NCI-H524 treated with DMSO at 0.1 percent for 48 hours (cell line): ENCODE measurements at places on chromosomes 3 and 15.

- no peak for DNase-seq
These were observed 78.5 kb upstream of the CHD2 start for GRCh38 chr15:92821491-92822116.

- DNase-seq = no peak
These were observed 119.0 kb downstream of the BBX start for GRCh38 chr3:107641572-107642307.

GRCh38 chr15:79296583-79296982 lies 14.1 kb downstream of the ANKRD34C start:
- no peak for DNase-seq

GRCh38 chr15:48120745-48121144 lies at the start of gene SLC24A5:
TSS of gene SLC24A5 (plus strand) at chr15:48120990. CDS start at chr15:48121045, 55 bp downstream.
- DNase-seq = no peak

- no peak for DNase-seq
These were observed 71.1 kb upstream of the GATM start for GRCh38 chr15:45449395-45449794.

- no peak for DNase-seq
These were observed 44.9 kb upstream of the CAPN7 start for GRCh38 chr3:15161133-15161532.

DNA sequence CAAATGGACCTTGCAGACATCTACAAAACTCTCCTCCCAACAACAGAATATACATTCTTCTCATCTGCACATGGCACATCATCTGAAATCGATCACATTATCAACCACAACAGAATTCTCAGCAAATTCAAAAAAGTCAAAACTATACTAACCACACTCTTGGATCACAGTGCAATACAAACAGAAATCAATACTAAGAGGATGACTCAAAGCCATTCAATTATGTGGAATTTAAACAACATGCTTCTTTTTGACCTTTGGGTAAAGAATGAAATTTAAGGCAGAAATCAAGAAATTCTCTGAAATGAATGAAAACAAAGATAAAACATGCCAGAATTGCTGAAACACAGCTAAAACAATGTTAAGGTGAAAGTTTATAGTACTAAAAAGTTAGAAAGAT lies 358.1 kb downstream of the NSUN3 start:
- no peak for DNase-seq

- no peak for DNase-seq
These were observed 607.7 kb downstream of the PYDC2 start for GRCh38 chr3:192068464-192069254.

DNA sequence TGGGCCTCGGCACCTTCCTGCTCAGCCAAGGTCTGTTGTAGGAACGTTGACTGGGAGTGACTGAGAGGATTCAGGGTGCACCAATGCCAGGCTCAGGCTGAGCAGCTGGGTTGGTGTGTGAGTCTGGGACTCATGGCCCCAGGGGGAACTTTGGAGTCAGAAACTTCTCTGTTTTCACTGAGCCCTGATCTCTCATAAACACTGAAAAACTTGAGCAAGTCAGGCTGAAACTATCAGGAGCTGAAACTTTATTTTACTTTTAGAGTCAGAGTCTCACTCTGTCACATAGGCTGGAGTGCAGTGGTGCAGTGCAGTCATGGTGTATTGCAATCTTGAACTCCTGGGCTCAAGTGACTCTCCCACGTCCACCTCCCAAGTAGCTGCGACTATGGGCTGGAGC lies 3.0 kb downstream of the TRAK1 start:
- DNase-seq = no peak

GRCh38 chr15:29863438-29863837 lies 41.2 kb upstream of the TJP1 start:
- no peak for DNase-seq

- DNase-seq = peak; percentile 81
These were observed 12.0 kb downstream of the MRPL46 start for GRCh38 chr15:88454867-88455810.

- no peak for DNase-seq
These were observed 9.9 kb downstream of the KY start for GRCh38 chr3:134640872-134641470.

GRCh38 chr3:188169830-188170455 lies 16.0 kb downstream of the LPP start:
- no peak for DNase-seq

GRCh38 chr3:152264378-152264777 lies 4.4 kb upstream of the MBNL1 start:
- DNase-seq = no peak

GRCh38 chr15:89501646-89502045 lies 5.3 kb upstream of the RHCG start:
- DNase-seq = no peak

GRCh38 chr3:40725031-40725430 lies 200.3 kb downstream of the ZNF621 start:
- DNase-seq = peak; percentile 39

DNA sequence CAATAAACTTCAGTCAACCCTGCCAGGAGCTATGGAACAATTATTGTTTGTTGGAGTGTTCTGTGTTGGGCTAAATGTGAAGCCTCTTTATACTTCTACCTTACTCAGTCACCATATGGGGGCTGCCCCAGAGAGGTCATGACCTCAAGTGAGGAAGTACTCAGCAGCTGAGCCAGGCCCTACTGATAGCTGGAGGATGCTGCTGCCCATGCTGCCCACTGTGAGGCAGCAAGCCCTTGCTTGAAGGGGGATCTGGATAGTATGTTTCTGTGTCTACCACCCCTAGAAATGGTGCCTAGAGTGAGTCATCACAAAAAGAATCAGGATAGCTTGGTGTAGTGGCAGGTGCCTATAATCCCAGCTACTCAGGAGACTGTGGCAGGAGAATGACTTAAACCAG lies 4.5 kb upstream of the RPL24 start:
- DNase-seq = no peak

DNA sequence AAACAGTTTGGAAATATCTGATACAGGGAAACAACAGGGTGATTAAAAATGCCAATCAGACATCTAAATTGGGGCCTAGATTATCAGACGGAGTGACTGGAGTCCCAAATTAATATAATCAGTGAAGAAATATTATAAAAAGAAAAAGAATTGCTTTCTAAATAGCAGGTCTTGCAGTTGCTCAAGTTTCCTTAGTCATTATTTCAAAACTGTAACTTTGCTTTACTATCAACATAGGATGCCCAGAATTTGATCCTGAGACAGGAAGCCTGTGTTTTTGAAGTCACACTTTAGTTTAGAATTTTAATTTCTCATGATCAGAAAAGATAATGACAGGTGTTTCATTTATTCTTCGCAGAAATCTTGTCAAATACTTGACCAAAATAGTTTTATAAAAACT lies 105.9 kb downstream of the IL1RAP start:
- no peak for DNase-seq

- DNase-seq = no peak
These were observed 321.8 kb downstream of the FEZF2 start for GRCh38 chr3:62051506-62051905.

GRCh38 chr3:67375976-67376375 lies 278.4 kb downstream of the SUCLG2 start:
- no peak for DNase-seq

- no peak for DNase-seq
These were observed 61.8 kb downstream of the OXNAD1 start for GRCh38 chr3:16326724-16327349.

DNA sequence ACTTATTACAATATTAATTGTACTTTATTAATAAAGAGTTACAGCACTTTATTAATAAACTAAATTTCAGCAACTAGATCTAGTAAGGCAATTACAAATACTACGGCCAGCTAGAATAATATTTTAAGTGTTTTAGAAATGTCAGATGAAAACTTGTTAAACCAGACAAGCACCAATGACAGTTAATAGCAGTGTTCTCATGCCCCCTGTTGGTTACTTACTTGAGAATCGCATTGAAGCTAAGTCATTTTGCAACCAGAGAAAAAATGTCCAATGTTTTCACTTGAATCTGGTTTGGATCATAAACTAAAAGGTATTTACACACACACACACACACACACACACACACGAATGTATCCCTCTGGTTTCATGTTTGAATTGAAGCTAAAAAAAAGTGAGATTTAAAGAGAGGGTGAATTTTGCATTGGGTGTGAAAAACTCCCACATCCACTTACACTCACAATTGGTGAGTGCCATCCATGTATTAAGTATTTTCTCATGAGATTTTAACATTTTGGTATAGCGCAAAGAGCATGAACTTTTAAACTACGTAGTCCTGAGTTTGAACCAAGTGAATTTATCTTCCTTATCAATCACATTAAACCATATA lies 347.7 kb downstream of the ZBBX start:
- DNase-seq = peak; percentile 34

DNA sequence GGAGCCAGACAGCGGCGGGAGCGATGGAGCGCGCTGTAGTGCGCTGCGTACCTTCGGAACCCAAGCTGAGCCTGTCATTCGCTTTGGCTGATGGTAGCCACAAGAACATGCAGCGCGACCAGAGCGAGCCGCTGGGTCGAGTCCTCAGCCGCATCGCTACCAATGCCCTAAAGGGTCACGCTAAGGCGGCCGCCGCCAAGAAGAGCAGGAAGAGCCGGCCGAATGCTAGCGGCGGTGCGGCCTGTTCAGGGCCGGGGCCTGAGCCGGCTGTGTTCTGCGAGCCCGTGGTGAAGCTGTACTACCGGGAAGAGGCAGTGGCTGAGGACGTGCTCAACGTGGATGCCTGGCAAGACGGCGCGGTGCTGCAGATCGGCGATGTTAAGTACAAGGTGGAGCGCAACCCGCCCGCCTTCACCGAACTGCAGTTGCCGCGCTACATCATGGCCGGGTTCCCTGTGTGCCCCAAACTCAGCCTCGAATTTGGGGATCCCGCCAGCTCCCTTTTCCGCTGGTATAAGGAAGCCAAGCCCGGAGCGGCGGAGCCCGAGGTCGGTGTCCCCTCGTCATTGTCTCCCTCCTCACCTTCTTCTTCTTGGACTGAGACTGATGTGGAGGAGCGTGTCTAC lies 498 bp downstream of the PDE12 start:
- DNase-seq = no peak

- DNase-seq = no peak
These were observed 87.3 kb downstream of the ST6GAL1 start for GRCh38 chr3:187017511-187018230.

- DNase-seq = no peak
These were observed 260.3 kb downstream of the XXYLT1 start for GRCh38 chr3:195010551-195011100.

DNA sequence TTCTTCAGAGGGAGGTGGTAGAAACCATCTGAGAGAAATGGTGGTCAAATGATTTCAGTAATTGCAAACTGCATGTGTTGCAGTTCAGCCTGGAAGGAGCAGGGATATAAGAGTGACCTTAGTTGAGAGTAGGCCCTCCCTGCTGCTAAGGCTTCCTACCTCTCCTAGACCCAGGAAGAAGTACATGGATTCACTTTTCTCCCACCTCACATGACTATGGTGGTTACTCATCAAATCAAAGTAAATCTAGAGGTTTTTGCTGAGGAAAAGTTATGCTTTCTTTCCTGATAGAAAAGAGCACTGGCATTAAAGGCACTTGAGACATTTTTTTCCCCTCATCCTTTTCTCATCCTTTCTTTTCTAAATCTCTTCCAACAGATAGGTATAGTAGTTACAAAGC lies 43.2 kb upstream of the LEKR1 start:
- DNase-seq = no peak

DNA sequence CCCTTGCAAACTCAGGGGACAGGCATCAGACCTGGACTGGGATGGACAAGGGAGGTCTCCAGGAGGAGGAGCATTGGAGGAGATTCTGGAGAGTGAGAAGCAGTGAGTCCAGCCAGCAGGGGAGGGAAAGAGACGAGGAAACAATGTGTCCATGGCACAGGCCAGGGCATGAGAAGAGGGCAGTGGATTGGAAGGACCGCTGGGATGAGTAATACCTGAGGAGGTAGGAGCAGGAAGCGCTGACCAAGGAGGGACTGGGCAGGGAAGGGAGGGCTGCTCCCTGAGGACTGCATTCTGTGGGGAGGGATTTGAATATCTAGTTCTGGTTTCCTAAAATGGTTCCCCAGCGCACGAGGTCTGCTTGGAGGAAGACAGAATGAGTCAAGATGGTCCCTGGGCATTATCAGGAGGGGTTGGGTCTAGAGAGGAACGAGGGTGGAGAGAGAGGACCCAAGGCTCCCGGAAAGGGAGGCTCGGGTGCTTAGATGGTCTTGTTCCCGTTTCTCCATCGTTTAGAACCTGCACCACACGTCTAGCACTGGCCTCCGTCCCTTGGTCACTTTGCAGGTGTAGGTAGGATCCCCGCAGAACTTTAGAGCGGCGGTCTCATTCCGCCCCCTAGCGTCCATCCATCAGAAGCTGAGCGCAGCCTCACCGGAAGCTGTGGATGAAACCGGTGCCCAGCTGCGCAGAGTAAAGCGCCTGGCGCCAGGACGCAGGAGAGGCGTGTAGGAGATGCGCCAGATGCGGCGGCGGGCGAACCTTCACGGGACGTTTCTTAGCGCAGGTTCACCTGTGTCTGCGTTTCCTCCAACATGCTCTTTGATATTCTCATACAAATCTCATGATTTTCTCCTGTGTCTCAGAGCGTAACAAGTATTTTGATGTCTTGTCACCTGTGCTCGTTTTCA lies 190.7 kb upstream of the NDN start:
- peak; percentile 17 for DNase-seq

DNA sequence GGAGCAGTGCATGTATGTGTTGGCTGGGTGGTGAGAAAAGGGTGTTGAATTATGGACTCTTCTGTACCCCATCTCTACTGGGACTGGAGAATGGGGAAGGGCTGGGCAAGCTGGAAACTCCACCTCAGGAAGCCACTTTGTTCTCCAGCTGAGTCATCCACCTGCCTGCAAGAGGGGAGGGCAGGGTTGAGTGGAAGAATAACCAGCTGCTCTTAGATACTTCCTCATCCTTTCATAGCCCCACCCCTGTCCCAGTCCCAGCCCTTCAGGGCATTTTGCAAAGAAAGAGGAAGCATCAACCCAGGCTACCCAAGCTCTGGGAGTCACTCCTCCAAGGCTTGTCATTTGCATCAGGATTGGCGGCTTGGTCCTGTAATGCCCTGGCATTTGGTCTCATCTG lies 33.1 kb downstream of the RAB11A start:
- no peak for DNase-seq

DNA sequence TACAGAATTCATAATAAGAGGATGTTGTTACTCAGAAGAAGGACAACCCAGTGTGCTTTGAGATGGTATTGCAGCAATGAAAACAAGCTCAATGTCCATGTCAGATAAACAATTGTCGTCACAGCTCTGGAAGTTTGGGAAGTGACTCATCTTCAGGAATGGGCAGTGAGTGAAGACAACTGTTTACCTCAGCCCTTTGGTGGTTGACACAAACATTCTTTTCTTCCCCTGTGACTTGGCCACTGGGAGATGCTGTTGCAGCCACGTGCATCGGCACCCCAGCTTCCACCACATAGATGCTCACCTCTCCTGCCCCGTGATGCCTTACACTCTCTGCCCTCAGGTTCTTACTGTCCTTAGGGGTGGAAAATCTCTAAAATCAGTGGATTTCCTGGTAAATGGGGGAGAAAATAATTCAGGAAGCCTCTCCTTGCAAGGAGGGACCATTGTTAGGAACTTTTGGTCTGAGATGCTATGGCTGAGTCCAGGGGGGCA lies 114.1 kb upstream of the GALNT15 start:
- DNase-seq = no peak
